Vagina (tissue), 2 donors: ENCODE measurements at places on chromosomes 3 and 15.

- H3K27ac ChIP-seq, result no peak overlapping the region
- H3K4me3 ChIP-seq, result no peak overlapping the region
- H3K4me1 ChIP-seq, result peaks cover 21% of the 10 kb centered on the region
Measured at GRCh38 chr3:171088496-171088895, 62.0 kb upstream of the SLC2A2 start.

GRCh38 chr3:48688032-48688736 is 2.5 kb upstream of the NCKIPSD start:
- no peak overlapping the region for H3K27ac ChIP-seq
- no peak overlapping the region for H3K4me3 ChIP-seq
- H3K4me1 ChIP-seq, result peaks cover 41% of the 10 kb centered on the region
- H3K36me3 ChIP-seq, result peaks cover 3% of the 10 kb centered on the region
- no peak for DNase-seq

DNA sequence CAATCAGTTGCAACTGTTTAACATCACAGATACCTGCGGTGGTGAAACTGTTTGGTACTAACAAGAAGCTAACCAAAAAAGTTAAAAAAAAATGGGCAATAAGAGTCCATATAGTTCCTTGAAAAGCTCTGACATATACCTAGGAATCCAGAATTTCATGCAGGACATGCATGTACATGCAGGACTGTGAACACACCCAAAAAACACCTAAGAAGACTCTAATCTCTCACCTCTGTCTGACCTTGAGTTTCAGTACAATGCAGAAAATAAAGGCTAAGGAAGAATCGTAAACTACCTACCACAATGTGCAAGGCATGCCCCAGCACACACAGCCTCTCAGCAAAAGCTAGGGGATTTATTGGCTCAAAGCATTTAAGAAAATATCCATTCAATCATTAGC is 110.7 kb upstream of the GOLGA8J start:
- no peak overlapping the region for H3K4me3 ChIP-seq
- no peaks in the 10 kb centered on the region for H3K36me3 ChIP-seq
- DNase-seq, result no peak
- H3K27me3 ChIP-seq, result no peaks in the 10 kb centered on the region
- H3K27ac ChIP-seq, result no peak overlapping the region

DNA sequence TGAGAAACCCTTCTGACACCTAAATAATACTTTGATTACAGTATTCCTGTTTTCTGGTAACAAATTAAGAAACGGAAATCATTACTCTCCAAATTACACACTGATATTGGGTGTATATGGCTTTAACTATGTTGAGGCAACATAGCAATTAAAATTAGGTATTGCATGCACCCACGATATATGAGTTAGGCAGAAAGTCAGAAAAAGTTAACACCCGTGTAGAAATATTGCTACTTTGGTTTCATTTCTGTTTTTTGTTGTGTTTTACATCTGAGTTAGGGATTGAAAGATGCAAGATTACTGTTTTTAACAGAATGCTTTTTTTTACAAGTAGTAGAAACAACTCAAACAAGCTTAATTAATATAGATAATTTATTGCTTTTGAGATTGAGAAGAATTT is 327.8 kb downstream of the GBE1 start:
- no peaks in the 10 kb centered on the region for H3K4me1 ChIP-seq
- H3K36me3 ChIP-seq, result no peaks in the 10 kb centered on the region
- H3K27me3 ChIP-seq, result no peaks in the 10 kb centered on the region
- H3K4me3 ChIP-seq, result no peak overlapping the region
- DNase-seq, result no peak
- H3K27ac ChIP-seq, result no peak overlapping the region

- peaks cover 20% of the 10 kb centered on the region for H3K4me1 ChIP-seq
- no peak overlapping the region for H3K27ac ChIP-seq
- no peaks in the 10 kb centered on the region for H3K27me3 ChIP-seq
- no peak for DNase-seq
Measured at GRCh38 chr3:16478516-16478915, 35.0 kb downstream of the RFTN1 start.

- H3K27me3 ChIP-seq, result no peaks in the 10 kb centered on the region
- no peak for DNase-seq
- H3K36me3 ChIP-seq, result no peaks in the 10 kb centered on the region
- H3K4me3 ChIP-seq, result no peak overlapping the region
- no peak overlapping the region for H3K27ac ChIP-seq
Measured at GRCh38 chr3:82462977-82463376, 701.5 kb upstream of the GBE1 start.

DNA sequence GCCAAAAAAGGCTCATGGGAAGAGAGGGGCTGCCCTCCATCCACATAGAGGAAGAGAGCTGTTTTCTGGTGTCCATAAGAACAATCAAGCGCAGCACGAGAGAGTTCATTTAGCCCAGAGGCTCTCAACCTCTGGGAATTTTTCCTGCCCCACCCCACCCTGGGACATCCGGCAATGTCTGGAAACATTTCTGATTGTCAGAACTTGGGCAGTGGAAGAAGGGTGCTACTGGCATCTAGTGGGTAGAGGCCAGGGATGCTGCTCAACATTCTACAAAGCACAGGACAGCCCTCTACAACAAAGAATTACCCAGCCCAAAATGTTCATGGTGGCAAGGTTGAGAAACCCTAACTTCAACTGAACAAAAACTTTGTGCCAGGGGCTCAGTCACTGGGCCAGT is 92.9 kb downstream of the RAB11A start:
- no peaks in the 10 kb centered on the region for H3K27me3 ChIP-seq
- no peak for DNase-seq
- no peaks in the 10 kb centered on the region for H3K36me3 ChIP-seq
- no peaks in the 10 kb centered on the region for H3K4me1 ChIP-seq
